ENCODE measurements at places on chromosomes 1 and 21.

- no peak for DNase-seq
These were observed 5.1 kb upstream of the PLEKHO1 start for GRCh38 chr1:150144606-150145005.

DNA sequence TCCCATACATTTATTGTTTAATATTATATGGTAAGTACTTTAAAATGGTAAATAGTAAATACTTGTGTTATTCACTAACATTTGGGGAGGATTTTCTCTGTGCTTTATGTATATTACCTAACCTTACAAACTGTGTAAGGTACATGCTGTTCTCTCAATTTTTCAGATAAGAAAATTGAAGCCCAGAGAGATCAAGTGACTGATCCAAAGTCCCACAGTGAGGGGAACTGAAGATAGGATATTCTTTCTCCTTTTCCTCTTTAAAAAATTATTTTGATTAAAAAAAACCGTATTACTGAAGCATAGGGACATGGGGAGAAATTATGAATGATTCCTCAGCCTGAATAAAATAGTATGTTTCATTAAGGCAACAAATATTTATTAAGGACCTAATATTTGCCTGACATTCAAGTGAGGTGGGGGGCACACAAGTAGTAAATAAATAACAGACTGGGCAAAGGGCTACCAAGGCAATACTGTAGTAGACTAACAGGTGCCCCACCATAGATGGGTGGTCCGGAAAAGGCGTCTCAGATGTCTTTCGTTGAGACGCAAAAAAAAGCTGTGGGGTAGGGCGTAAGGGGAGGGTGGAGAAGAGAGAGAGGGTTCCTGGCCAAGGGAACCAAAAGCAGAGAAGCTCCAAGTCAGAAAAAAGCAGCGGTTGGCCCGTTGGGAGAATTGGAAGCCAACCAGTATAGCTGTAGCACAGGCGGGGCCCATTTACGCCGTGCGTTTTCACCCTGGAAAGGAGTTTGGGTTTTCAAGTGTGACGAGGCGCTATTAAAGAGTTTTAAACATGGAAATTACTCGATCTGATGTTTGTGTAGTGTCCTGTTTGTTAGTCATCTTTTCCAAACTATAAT is 944 bp upstream of the AGO3 start:
- peak; percentile 83 for DNase-seq

- no peak for DNase-seq
These were observed 4.5 kb downstream of the IER5 start for GRCh38 chr1:181092883-181093458.

DNA sequence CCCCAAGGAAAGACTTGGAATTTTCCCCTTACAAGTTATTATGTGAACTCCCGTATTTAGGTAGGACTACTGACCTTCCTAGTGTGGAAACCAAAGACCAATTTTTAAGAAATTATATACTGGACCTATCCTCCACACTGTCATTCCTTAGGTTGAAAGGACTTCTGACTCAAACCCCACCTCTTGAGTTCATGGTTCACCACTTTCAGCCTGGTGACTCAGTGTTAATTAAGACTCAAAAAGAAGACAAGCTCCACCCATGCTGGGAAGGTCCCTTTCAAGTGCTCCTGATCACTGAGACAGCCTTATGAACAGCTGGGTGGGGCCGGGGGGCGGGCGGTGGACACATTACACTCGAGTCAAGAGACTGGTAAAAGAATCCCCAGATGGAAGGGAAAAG is 113.2 kb downstream of the LRRC53 start:
- no peak for DNase-seq

GRCh38 chr1:210525716-210526454 is 197.2 kb downstream of the HHAT start:
- DNase-seq: no peak

- DNase-seq: no peak
These were observed 7.4 kb upstream of the ADAR start for GRCh38 chr1:154615411-154615810.

DNA sequence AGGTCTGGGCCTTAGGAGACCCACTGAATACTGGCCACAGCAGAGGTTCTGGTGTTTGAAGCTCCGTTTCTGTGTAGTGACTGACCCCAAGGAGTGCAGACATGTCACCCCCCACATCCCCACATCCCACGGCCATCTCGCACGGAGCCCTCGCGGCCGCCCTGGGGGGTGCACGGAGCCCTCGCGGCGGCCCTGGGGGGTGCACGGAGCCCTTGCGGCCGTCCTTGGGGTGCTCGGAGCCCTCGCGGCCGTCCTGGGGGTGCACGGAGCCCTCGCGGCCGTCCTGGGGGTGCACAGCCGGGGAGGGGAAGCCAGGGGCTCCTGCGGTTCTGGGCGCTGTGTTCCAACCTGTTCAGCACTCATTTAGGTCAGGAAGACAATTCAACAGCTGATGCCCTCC is 68.4 kb downstream of the SCCPDH start:
- DNase-seq: no peak

Data from sigmoid colon (tissue), 7 donors.